ENCODE measurements at places on chromosomes 2 and 18. TPM values are rescaled to one million over a fixed set of nuclear protein-coding genes. Genes with fewer than 3 reads are reported as not detected.
A peak's percentile ranks its signal among the peaks of the same experiment; 100 is the strongest.

The UGP2 gene
- total RNA-seq: 261 TPM

GRCh38 chr2:161173541-161174194 is 13.4 kb downstream of the TANK start:
- DNase-seq: no peak

- DNase-seq: no peak
Measured at GRCh38 chr2:129205176-129205575, 774.3 kb upstream of the RAB6C start.

DNA sequence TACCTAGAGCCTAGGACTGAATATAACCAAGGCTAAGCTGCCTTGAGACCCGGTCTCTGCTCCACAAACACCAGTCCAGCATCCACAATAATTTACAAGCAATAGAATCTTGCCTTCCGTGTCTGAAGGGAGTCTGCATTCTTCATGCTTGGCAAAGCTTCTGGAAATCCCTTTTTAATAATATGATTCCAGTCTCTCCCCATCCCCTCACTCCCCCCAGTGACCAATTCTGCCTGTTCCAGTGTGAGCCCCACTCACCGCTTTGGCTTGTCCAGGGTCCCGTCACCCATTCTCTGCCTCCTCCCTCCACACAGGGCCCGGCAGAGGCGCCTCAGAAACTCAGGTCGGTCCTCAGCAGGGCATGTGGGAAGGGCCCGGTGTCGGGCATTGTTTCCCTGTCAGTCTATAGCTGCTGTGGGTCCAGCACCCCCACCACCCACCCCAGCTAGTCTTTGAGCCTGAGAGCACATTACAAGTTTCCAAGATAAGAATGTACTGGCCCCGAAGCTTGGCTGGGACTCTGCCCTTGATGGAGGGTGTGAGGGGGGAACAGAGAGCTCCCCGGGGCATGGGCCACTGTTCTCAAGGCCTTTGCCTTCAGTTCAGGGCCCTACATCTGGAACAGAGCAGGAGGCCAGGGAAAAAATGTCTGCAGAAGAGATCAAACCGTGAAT is 129.7 kb upstream of the MYCN start:
- no peak for DNase-seq

GRCh38 chr2:16318474-16319195 is 347.0 kb downstream of the CYRIA start:
- no peak for DNase-seq

GRCh38 chr2:174395969-174396630 is 570 bp downstream of the SCRN3 start:
- DNase-seq: no peak

DNA sequence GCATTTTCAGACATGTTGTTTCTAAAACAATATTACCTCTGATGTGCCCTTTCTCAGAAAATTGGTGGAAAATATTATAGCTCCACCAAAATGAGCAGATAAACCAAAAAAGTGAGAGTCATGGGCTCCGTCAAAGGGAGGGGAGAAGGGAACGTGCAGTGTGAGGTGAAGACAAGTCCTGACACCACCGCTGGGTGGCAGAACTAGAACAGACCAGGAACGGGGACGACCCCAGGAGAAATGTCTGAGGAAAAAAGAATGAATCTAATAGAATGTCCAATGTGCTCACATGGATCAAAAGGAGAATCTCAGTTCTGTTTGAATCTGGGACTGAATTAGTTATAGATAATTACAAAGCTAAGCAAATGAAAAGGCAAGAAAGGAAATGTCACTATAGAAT is 22.6 kb upstream of the BCL2 start:
- DNase-seq: peak; percentile 36
